ENCODE measurements at places on chromosomes 2 and 18.
A peak's percentile ranks its signal among the peaks of the same experiment; 100 is the strongest.

DNA sequence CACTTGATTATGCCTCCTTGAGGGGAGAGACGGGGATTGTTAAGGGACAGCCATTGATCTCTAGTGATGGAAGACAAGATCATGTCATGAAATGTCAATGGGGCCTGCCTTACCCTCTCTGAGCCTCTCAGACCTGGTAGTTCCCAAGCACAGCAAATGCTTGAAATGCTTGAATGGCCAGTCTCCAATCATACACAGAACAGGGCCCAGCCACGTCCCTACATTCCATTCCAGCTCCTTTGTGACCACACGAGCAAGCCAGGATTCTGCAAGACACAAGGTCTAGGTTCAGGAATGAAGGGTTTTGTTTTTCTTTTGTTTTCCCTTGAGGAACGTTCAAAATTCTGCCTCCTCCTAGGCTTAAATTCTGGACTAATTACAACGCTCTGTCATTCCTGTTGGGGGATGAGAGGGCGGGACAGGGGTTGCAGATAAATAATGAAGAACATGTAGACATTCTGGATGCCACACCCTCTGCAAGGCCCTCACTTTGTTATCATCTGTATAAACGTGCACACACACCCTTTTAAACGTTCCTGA lies 98.1 kb upstream of the YPEL5 start:
- no peak for DNase-seq

DNA sequence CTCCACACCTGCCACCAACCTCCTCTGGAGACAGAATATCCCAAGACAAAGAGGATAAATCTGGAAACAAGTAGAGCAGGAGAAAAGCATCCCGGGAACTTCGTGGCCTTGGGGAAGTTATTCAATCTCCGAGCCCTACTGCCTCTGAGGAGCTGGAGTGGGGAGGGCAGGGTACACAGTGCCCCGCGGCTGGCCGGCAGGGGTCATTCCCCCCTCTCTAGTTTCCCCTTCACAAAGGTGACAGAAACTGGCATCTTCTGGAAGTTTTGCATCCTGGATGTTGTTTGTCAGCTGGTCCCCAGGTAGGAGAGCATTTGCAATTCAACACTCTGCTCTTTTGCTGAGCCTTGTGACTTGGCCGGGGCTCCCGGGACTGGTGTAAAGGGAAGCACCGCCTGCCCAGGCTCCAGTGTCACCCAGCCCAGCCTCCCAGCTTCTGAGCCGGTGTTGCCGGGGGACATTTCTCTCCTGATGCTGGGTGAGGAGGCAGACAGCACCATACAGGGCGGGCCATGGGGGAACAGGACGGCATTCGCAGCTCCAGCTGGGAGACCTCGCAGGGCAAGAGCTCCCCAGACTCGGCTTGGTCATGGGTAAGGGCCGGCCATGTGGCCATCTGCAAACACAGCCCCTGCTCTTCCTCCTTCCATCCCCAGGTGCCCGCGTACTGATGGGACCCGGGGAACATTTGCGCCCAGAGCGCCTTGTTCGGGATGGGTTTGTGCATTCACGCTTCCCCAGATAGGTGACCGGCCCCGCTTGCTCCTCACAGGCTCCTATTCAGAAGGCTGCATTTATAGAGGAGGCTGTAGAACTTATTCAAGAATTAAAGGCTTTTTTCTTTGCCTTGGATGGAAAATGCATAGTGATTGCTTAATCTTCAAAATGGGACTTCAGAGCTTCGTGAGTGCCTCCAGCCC lies 7.4 kb upstream of the NTSR2 start:
- no peak for DNase-seq

DNA sequence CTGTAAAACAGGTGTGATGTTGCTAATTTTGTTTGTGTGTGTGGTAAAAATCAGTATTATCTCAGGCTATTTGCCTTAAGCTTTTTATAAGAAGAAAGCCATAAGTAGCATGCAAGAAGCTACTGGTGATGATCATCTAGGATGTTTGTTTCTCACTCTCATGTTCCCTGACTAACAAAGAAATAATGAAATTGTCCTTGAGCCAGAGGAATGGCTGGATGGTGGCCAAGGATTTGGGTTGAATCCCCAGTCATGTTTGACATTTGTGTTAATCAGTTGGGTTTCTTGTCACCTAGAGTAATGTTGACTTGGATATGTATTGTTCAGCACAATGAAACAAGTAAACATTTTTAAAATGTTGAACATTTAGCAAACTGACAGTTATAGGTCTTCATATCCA lies 496.8 kb upstream of the ZEB2 start:
- no peak for DNase-seq

DNA sequence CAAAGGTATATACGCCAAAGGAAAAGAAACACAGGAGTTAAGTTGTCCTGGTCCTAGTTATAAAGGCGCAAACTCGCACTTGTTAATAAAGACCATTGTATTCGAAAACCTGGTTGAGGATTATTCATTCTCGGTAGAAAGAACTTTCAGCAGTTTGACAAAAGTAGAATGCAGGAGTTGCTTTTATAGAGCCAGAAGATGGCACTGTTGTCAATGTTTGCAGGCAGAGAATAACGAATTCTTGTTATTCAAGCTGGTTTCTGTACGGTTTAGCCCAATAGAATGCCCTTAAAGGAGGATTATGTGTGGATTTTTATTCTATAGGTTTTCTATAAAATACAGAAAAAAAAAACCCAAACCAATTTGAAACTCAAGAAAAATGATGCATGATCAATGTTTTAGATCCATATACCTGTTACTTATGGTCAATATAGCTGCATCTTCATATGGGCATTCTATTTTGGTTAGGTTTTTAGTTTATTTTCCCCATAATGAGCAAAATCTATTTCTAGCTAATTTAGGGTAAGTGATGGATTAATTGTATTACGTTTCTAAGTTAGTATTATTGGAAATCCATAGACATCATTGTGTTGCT lies 510.3 kb downstream of the PLCL1 start:
- peak; percentile 55 for DNase-seq

GRCh38 chr2:115774361-115774760 lies 1331.9 kb downstream of the DPP10 start:
- no peak for DNase-seq
